GM12892 (cell line): ENCODE measurements at places on chromosomes 4 and X.

DNA sequence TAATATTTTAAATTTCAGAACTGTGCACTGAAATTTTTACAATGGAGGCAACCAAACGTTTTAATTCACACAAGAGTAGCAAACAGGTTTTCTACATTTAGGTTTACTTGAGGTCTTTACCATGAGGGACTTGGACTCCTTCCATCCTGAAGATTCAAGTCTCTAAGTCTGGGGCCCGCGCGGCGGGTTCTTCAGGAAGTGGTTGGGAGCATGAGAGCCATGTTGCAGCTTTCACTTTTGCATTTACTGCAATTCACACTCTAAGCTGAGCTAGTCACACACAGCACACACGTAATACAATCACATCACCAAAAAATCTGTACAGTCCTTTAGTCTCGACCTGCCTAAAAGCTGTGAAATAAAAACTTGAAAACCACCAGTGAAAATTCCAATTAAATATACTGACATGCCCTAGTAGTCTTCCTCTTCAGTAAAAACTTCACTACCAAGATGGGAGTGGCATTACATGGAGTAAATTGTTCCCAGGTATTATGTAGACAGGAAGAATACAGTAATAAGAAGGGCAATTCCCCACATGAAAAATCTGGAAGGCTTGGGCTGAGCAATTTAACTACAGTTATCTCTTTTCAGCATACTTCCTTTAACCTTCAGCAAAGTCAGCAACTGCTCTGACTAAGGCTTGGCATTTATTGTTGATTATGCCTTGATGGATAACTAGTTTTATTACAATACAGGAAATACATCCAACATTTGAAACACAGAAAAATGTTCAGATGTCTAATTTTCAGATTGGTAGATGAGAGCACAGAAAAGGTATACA is 571.1 kb upstream of the DIPK2B start:
- DNase-seq, result no peak

DNA sequence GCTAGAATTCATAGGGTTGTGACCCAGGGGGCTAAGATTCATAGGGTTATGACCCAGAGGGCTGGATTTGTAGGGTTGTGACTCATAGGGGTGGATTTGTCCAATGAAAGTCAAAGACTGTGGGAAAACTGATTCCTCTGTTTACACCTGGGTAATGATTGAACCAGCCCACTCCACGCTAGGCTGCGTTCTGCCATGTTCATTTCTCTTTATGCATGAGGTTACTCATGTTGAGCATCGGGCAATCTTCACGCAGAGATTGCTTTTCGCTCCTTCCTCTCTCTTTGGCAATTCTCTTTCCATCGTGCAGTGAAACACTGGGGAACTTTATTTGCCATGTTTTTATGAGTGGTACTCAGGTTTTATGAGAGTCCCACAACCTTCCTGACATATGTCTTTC is 127.8 kb downstream of the CRLF2 start:
- DNase-seq, result no peak

- no peak for DNase-seq
These were observed 33.5 kb downstream of the OR13H1 start for GRCh38 chrX:131577413-131577812.

- DNase-seq, result no peak
These were observed 13.2 kb downstream of the DOK7 start for GRCh38 chr4:3476341-3476747.

DNA sequence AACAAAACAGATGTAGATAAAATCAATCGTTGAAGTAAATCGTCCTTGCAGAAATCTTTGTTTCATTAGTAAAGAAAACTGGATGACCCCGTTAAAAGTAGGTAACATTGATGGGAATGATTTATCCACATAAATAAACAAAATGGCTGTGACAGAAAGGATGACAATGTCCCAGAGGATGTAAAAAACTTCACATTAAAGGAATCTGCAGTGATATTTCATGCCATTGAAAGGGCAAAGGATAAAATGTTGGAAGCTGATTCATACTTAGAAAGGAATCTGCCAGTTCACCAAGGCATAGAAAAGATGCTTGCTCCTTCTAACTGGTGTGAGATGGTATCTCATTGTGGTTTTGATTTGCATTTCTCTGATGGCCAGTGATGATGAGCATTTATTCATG is 24.2 kb upstream of the EPGN start:
- no peak for DNase-seq

DNA sequence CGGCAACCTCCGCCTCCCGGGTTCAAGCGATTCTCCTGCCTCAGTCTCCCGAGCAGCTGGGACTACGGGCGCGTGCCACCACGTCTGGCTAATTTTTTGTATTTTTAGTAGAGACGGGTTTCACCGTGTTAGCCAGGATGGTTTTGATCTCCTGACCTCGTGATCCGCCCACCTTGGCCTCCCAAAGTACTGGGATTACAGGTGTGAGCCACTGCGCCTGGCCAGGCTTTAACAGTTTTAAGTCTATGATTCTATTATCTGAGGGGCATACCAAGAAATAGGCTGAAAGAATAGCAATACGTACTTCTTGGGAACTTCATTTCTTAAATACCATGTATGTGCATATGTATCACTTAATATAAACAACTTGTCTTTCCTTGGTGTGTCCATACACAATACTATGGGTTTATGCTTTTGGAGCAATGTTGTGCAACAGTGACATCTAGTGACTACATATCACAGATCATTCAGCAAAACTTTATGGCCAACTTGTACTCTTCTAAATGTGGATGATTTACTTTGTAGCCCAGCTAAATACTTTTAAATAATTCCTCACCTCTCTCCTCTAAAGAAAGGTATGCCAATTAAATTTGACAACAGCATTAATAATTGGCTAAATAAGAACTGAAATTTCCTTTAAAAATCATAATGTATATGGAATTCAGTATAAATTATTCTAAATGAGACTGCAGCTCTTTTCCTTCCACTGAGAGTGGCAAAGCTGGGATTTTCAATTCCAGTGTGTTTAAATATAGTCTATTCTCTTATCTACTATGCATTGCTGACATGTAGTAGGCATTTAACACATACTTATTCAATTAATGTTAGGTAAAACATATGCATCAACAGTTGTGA is 10.4 kb downstream of the SLC9B1 start:
- peak; percentile 12 for DNase-seq

GRCh38 chrX:15475486-15475885 is 17.6 kb downstream of the PIR start:
- no peak for DNase-seq
